Inflammatory macrophage treated with lipopolysaccharide for 4 hours (primary cell): ENCODE measurements at places on chromosomes 3 and 15.
A peak's percentile ranks its signal among the peaks of the same experiment; 100 is the strongest.

GRCh38 chr3:50671331-50671730 lies 3.4 kb upstream of the DOCK3 start:
- DNase-seq, result no peak

- DNase-seq, result no peak
Measured at GRCh38 chr3:113051787-113052186, 61.0 kb downstream of the GTPBP8 start.

GRCh38 chr3:7388026-7388425 lies 527.1 kb downstream of the GRM7 start:
- no peak for DNase-seq

GRCh38 chr3:28019740-28020139 lies 221.7 kb upstream of the CMC1 start:
- DNase-seq, result no peak

DNA sequence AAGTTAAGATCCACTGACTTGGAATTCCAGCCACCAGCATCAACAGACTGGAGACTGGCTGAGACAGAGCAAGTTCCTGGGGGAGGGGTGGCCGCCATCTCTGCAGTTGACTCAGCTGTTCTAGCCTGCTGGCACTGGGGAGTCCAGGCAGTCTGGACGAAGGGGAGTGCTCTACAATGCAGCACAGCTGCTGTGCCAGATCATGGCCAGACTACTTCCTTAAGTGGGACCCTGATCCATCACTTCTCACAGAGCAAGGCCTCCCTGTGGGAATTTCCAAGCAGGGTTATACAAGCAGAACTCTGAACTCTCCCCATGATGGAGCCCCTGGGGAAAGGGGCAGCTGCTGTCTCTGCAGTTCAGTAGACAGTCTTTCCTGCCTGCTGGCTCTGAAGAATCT lies 35.2 kb downstream of the PYGO1 start:
- DNase-seq, result peak; percentile 1

- DNase-seq, result no peak
Measured at GRCh38 chr3:142210144-142210543, 15.2 kb downstream of the GK5 start.

GRCh38 chr3:64802460-64802859 lies 114.7 kb upstream of the ADAMTS9 start:
- no peak for DNase-seq

DNA sequence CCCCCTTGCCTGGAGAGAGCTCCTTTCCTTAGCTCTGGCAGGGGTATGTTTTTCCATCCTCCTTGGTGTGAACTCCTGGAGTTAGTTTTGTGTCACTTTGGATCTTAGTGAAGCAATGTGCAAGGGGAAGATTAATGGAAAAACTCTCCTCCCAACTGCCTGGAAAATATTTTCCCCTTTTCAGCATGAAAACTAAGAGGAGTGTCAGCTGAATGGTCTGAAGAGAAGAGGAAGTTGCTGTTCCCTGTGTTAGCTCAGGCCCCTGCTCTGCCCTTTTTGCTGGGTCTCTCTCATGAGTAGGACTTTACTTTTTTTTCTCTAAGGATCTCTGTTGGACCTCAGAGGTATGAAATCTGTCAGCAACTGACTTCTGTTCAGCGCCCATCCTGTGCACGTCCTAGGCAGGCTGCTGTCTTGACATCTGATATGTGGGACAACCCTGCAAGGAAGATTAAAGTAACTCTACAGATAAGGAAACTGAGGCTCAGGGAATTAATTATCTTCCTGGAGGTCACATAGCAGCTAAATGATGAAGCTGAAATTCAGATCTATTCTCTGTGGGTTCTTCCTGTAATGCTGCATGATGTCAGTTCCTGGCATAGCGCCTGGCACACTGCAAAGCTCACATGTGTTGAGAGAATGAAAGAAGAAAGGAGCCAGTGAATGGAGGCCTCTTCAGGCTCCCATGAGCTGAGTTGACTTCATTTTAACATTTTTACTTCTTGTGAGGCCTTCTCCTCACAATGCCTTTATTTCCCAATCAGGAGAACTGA lies 109.7 kb upstream of the GALNT15 start:
- peak; percentile 24 for DNase-seq

- peak; percentile 78 for DNase-seq
Measured at GRCh38 chr15:70767667-70768066, 4.3 kb upstream of the UACA start.

DNA sequence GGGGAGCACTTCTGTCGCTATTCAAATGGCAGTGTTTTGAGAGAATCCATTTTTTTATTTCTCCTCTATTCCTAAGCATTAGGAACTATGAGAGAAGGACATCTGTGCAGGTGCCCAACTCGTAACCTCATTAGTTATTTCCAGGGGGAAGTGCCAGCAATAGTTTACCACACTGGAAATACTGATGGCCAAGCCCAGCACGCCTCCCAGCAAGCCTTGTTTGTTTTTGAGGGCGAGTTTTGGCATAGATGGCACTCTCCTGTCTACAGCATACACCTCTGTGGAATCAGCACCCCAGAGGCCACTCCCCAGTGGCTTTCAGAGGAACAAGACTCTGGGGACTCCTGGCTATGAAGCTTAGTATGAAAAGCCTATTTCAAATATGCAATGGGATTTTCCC lies 36.6 kb downstream of the FAN1 start:
- no peak for DNase-seq
